ENCODE measurements at places on chromosomes 7 and 10.

GRCh38 chr7:30451539-30452279, 26.9 kb downstream of the NOD1 start:
- DNase-seq, result no peak

DNA sequence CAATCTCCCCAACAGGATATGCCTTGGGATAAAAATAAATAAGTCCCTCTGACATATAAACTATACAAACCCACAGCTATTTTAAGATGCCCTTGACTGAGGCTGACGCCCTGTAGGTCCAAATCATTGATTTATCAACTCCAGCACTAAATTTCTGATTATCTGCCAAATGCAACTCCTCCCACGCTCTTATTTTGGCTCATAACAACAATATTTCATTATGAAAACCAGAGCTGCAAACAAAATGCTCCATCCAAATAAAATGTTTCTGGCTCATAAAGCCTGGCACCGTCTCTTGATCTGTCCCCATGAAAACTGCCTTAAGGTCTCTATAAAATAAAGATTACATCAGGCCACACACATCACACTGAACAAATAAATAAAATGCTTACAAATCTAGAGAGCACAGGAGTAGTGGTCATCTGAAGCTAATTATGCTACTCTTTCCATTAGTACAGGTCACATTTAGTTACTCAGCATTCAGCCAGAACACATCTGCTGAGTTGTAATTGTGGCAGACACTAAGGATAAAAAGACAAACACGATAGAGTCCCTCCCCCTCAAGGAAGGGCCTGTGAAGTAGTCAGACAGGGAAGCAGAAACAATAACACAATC, 28.8 kb downstream of the CACUL1 start:
- no peak for DNase-seq

DNA sequence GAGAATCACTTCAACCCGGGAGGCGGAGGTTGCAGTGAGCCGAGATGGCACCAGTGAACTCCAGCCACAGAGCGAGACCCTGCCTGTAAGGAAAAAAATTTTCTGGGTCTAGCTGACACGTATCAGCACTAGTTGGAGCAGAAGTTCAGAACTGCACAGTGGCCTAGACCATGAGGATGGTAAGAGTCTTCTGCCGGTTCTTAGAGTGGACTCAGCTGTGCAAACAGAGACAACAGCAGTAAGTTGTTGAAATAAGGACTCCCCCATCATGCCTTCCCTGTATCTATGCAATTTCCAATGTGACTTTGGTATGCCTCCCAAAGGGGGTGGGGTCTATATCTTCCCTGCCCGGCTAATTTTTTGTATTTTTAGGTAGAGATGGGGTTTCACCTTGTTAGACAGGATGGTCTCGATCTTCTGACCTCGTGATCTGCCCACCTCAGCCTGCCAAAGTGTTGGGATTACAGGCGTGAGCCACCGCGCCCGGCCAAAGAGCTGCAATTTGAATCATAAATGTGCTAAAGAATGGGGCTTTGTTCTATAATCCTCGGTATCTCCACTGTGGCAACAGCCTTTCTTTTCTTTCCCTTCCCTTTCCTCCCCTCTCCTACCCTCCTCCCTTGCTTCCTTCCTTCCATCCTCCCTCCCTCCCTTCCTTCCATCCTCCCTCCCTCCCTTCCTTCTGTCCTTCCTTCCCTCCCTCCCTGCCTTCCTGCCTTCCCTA, 14.5 kb upstream of the RNF216 start:
- no peak for DNase-seq

GRCh38 chr10:89274928-89275327, 23.4 kb upstream of the LIPA start:
- no peak for DNase-seq

DNA sequence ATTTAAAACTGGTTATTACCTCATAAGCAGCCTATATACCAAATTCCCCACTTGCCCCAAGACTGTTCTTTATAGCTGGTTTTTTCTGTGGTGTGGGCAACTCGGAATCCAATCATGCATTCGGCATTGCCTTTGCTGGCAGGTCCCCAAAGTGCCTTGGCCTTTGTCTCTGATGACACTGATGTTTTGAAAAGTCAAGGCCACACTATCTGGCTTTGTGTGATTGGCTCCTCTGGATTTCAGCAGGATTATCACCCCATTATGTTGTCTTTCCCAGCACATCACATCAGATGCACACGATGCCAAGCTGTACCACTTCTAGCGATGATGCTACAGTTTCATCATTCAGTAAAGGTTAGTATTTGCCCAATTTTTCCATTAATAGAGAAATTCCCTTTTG, 97.7 kb downstream of the USP6NL start:
- DNase-seq, result no peak

GRCh38 chr7:51078653-51079052, 238.0 kb downstream of the COBL start:
- DNase-seq, result no peak

DNA sequence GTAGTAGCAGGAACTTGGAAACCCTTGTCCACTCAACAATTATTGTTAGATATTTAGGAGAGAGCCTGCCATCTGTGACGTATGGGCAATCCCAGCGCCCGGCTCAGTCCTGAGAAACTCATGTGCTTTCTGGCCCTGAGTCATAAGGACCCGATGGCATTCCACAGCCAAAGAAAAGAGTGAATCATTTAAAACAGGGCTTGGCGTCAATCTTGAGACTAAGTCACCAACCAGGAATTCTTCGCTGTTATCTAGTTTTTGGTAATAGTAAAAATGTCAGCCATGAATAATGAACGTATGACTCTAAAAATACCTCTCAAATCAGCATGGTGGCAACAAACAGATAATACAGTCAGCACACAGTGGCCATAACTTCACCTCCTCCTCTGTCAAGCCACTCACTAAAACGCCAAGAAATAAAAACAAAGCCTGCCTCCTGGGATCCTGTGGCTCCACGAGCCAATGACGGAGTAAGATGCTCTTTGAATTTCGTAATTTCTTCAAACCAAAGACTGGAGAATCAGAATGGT, 140.8 kb downstream of the ADAM12 start:
- peak; percentile 82 for DNase-seq

GRCh38 chr7:44796034-44796503, 412 bp upstream of the PPIA start:
- DNase-seq, result no peak

- DNase-seq, result no peak
Observed at GRCh38 chr7:859359-860030, 16.9 kb upstream of the GET4 start.

DNA sequence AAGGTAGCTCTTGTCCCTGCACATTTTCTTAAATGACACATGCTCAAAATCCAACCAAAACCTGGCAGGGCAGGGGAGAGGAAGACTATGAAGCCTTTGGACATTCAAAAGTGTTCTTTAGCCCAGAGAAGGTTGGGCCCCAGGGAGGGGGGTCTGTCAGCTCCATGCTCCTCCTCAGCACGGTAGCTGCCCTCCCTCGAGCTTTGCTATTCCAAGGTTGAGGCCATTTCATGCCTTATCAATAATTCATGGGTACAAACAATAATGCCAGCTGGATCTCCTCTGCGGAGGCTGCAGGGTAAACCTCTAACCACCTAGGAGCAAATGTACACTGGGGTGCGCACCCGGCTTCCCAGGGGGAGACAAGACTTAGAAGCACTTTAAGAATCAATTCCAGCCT, 61.5 kb downstream of the SLIT1 start:
- no peak for DNase-seq

DNA sequence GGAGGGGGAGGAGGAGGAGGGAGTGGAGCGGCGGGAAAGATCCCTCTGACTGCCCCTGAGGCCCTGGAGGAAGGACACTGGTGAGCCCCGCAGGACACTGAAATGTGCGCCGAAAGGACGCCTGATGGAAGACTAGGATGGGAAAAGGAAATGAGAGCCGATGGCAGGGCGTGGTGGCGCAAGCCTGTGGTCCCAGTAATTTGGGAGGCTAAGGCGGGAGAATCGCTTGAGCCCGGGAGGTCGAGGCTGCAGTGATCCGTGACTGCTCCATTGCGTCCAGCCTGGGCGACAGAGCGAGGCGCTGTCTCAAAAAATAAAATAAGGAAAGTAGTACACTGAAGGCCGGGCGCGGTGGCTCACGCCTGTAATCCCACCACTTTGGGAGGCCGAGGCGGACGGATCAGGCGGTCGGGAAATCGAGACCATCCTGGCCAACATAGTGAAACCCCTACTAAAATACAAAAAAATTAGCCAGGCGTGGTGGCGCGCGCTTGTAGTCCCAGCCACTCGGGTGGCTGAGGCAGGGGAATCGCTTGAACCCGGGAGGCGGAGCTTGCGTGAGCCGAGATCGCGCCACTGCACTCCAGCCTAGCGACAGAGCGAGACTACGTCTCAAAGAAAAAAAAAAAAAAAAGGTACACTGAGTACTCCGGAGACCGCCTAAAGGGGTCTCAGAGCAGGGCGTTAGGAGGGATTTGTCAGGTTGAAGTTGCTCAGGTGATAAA, 561 bp upstream of the HNRNPF start:
- no peak for DNase-seq

DNA sequence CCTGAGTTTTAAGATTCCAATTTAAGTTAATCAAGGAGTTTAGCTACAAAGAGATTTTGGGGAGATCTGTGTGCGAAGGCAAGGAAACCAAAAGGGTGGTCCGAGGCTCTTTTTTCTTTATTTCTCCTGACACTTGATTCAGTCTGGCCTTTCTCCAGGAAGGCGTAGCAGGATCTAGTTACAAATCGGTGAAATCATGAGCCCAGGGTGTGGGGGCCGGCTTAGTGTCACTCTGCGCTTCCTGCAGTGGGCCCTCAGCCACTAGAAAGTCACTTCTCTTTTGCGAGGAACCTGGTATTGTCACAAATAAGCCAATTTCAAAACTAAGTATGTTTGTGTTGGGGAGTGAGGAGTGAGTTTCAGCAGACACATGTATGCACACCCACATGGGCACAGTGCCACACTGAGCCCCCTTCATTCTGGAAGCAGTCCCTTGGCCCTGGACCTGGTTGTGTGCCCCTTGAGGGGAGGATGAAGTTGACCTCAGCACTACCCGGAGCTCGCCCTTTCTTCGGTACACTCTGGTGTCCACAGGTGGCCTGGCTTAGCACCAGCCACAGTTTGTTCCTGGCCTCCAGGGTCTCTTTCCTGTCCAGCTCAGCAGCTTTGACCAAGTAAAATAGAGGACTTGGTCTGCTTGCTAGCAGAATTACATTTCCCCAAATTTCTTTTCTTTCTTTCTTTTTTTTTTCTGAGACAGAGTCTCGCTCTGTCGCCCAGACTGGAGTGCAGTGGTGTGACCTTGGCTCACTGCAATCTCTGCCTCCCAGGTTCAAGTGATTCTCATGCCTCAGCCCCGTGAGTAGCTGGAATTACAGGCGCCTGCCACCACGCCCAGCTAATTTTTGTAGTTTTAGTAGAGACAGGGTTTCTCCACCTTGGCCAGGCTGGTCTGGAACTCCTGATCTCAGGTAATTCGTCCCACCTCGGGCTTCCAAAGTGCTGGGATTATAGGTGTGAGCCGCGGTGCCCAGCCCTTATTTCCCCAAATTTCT, 84.0 kb upstream of the BTBD16 start:
- no peak for DNase-seq

Data from SW 1271 (cell line).